ENCODE measurements at places on chromosomes 3 and 15.

GRCh38 chr3:72816862-72817355, 31.3 kb downstream of the SHQ1 start:
- H3K27me3 ChIP-seq: no peaks in the 10 kb centered on the region
- DNase-seq: no peak
- no peak overlapping the region for H3K27ac ChIP-seq
- peaks cover 7% of the 10 kb centered on the region for H3K4me1 ChIP-seq
- H3K36me3 ChIP-seq: no peaks in the 10 kb centered on the region

GRCh38 chr3:99013777-99014315, 112.4 kb upstream of the DCBLD2 start:
- no peak overlapping the region for H3K4me3 ChIP-seq
- no peaks in the 10 kb centered on the region for H3K27me3 ChIP-seq
- no peaks in the 10 kb centered on the region for H3K36me3 ChIP-seq
- no peaks in the 10 kb centered on the region for H3K4me1 ChIP-seq

DNA sequence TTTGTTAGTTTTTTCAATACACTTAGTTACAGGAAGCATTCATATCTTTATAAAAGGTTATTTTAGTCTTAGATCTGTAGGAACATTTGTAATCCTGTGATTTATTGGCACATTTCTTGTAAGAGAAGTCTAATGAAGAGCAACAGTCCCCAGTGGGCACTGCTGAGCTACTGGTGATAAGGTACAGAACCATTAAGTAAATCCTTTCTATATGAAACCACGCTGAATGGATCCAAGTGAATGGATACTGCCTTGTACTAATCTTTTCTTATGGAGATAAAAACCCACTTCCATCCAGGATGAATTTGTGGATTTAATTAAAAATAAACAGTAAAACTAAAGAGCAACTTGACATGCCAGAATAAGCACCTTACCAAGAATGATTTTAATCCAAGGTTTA, 64.0 kb downstream of the SHQ1 start:
- no peak for DNase-seq
- no peaks in the 10 kb centered on the region for H3K36me3 ChIP-seq
- H3K4me1 ChIP-seq: no peaks in the 10 kb centered on the region
- no peaks in the 10 kb centered on the region for H3K27me3 ChIP-seq
- H3K4me3 ChIP-seq: no peak overlapping the region

- no peaks in the 10 kb centered on the region for H3K36me3 ChIP-seq
- no peaks in the 10 kb centered on the region for H3K4me1 ChIP-seq
- peak; percentile 71 for DNase-seq
- H3K4me3 ChIP-seq: peak within 1 kb of the TSS; percentile 35
Measured at GRCh38 chr15:68930268-68931022, at the start of gene SPESP1. Gene SPESP1 (plus strand): TSS chr15:68930525. CDS start chr15:68930654, 129 bp downstream.

DNA sequence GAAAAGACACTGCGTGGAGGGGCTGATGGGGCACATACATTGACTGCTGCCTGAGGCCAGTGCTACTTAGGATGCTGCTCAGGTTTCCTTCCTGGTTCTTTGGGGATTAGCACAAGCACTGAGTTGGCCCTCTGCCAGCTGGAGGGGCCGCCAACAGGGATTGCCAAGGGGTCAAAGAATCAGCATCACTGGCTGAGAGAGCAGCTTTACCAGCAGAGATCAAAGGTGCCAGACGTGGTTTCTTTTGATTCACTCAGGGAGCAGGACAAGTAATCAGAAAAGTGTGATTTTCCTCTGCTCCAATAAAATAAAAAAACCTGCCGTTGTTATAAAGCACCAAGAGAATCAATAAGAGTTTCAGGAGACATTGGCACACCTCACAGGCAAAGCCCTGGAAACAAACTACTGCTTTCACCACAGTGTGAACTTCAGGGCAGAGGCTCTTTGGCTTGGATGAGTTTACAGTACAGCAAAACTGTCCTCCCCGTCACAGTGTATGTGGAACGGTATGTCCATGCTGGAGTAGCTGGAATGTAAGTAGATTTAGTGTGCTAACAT, 45.8 kb upstream of the FSIP1 start:
- H3K27me3 ChIP-seq: no peaks in the 10 kb centered on the region
- no peak for DNase-seq
- H3K4me3 ChIP-seq: no peak overlapping the region

DNA sequence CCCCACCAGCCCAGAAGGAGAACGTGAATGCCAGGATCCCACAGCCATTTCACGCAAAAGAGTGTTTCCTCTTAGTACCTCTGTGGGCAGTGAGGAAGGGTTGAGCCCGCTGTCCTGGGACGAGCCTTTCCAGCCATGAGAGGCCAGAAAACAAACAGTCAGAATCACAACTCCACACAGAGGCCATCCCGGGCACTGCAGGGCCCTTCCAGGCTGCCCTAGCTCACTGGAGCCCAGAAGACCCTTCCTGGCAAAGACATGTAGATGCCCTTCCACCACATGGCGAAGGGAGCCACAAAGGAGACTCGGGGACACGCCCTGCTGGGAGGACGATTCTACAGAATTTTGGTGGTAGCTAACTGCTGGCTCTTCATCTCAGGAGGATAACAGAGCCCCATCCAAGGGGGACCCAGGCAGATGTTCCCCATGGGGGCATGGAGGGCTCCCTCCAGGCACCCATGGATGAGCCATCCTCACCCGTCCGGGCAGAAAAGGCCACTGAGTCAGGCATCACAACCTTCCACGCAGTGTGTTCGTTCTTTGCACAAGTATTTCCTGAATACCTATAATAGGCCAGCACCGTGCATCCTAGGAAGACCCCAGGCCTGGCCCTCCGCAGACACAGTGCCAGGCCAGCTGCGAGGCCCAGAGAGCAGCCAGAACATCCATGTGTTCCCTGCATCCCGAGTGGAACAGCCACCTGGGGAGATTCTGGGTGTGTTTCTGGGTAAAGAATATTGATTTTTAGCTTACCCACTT, 47.2 kb downstream of the SLC12A8 start:
- no peaks in the 10 kb centered on the region for H3K4me1 ChIP-seq
- H3K27me3 ChIP-seq: no peaks in the 10 kb centered on the region
- H3K36me3 ChIP-seq: no peaks in the 10 kb centered on the region
- no peak overlapping the region for H3K4me3 ChIP-seq
- no peak overlapping the region for H3K27ac ChIP-seq

DNA sequence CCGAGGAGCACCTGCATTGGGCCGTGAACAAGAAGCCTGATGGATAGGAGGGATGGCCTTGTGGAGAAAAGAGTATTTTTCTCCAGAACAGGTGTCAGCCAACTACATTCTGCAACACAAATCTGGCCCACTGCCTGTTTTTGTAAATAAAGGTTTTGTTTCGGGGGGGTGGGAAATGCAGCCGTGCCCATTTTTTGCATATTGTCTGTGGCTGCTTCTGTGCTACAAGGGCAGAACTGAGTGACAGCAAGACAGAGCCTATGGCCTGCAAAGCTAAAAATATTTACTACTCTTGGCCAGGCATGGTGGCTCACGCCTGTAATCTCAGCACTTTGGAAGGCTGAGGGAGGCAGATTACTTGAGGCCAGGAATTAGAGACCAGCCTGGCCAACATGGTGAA, 95.9 kb upstream of the AKAP13 start:
- H3K27ac ChIP-seq: no peak overlapping the region
- no peaks in the 10 kb centered on the region for H3K36me3 ChIP-seq
- H3K4me1 ChIP-seq: no peaks in the 10 kb centered on the region

DNA sequence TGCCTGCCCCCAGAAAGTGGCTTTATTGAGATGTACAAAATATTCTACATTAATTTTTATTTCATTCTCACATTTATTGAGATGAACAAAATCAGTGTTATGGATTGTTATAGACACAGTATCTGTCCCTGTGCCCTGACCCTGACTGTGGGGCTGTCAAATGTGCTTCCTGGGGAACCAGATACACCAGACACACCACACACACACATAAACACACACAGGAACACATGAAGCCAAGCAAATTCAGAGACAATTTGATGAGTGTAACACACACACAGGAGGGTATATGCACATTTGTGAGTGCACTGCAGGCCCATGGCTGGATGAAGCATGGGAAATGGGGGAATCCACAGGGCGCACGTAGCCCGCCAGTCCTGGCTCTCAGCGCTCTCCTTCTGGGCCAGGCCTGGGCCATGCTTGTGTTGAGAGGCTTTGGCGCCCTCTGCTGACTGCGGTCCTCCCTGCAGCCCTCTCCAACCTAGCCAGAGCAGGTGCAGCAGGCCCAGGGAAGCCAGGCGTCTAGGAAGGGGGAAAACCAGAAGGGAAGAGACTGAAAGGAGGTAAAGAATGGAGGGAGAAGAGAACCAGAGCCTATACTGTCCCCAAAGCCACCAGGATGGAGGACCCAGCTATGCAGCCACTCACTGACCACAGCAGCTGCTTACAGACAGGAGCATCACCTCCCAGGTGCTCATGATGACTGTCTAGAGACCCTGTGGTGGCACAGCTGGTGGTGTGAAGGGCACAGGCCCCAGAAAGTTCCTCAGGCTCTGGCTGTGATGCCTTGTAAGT, 18.0 kb upstream of the LOXL1 start:
- H3K36me3 ChIP-seq: no peaks in the 10 kb centered on the region
- no peak overlapping the region for H3K27ac ChIP-seq
- no peak overlapping the region for H3K4me3 ChIP-seq
- peak; percentile 79 for DNase-seq

DNA sequence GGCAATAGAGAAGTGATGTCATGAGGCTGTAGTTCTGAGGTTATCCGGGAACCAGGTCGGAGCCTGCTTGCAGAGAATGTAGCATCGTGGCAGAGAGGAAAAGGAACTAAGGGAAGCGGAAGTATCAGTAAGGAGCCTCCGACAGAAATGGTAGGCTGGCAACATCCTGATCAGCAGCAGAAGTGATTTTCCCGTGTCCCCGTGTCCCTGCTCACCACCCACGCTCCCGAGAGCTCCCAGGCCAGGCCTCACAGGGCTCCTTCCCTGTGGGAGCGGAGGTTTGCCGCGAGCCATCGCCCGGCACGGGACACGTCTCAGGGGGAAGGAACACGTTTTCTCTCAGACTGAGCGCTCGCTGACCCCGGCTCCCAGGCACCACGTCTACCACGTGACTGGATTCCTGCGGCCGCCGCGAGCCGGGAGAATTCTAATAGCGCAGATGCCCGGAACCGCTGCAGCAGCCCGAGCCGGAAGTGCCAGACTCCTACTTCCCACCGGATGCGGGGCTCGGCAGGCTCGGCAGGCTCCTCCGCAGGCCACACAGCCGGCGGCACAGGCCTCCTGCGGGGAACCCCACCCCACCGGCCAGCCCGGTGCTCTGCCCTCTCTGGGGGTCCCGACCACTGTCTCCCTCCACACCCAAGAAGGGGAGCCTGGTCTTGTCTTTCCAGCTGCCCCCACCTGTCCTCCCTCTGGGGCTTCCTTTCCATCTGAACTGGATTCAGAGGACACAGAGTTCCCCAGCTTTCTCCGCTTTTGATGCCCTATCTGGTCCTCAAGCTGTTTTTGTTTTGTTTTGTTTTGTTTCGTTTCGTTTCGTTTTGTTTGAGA, 99.3 kb downstream of the BDH1 start:
- no peak overlapping the region for H3K27ac ChIP-seq
- no peaks in the 10 kb centered on the region for H3K4me1 ChIP-seq
- H3K36me3 ChIP-seq: no peaks in the 10 kb centered on the region
- DNase-seq: peak; percentile 86

GRCh38 chr15:80953953-80954778, 35.5 kb downstream of the MESD start:
- DNase-seq: no peak
- no peak overlapping the region for H3K27ac ChIP-seq
- H3K36me3 ChIP-seq: no peaks in the 10 kb centered on the region

GRCh38 chr3:63986146-63986545, 37.1 kb downstream of the PSMD6 start:
- no peaks in the 10 kb centered on the region for H3K36me3 ChIP-seq
- H3K27ac ChIP-seq: no peak overlapping the region
- H3K27me3 ChIP-seq: no peaks in the 10 kb centered on the region
- DNase-seq: no peak
- no peak overlapping the region for H3K4me3 ChIP-seq
- H3K4me1 ChIP-seq: no peaks in the 10 kb centered on the region

DNA sequence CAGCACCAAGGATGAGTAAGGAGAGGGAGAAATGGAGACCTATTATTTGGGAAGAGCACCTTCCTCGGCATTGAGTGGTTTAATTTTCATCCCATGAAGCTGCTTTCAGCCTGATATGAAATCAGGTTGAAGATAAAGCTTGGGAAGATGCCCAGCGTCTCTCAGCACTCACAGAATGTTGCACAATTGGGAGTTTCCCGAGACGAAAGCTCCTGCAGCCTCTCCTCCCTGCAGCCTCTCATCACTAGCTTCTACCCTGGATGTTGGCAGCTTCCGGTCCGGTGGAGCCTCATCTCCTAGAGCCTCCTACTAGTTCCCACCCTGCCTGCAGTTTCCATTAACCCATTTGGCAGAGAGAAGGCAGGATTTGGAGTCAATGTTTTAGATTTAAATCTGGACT, 40.3 kb downstream of the EDEM1 start:
- H3K27me3 ChIP-seq: no peaks in the 10 kb centered on the region
- H3K27ac ChIP-seq: no peak overlapping the region
- H3K4me3 ChIP-seq: no peak overlapping the region
- no peaks in the 10 kb centered on the region for H3K4me1 ChIP-seq
- H3K36me3 ChIP-seq: no peaks in the 10 kb centered on the region

DNA sequence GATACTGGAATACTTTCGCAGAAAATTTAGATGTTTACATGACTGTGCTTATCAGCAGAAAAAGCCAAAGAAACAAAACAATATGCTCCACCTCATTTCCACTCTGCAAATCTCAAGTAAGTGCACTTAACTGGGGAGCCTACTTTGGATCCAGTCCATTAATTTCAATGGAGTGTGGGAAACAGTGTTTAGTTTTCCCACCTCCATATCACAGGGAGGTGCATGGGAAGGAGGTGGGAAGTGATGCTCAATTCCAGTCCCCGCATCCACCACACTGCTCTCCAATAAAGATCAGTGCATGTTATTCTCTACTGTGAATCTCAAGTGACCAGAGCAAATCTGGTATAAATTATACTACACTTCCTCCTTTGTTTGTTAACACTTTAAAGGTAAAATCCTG, 2.9 kb downstream of the NEDD4 start:
- no peak overlapping the region for H3K27ac ChIP-seq
- no peaks in the 10 kb centered on the region for H3K27me3 ChIP-seq
- H3K36me3 ChIP-seq: no peaks in the 10 kb centered on the region
- H3K4me3 ChIP-seq: no peak overlapping the region

DNA sequence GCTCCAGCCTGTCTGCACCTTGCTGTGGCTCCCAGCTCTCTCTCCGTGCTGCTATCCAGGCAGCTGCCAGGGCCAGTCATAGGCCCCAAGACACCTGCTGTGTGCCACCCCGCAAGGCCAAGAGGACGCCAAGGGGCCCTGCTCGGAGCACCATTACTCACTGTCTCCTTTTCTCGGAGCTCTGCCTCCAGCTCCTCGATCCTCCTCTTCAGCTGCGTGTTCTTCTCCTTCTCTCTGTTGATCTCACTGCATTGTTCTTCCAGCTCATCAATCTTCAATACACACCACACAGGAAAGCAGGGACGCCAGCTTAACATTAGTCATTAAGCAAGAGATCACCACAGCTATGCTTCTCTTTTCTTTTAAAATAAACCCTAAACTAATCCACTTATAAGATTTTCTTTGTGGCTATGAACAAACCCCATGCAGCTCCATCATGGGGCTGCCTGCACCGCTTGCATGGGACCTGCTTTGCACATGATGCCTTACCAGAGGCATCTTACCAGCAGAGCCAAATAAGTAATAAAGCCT, 42.6 kb downstream of the WHAMM start:
- no peaks in the 10 kb centered on the region for H3K36me3 ChIP-seq
- no peaks in the 10 kb centered on the region for H3K4me1 ChIP-seq
- no peak overlapping the region for H3K27ac ChIP-seq
- H3K27me3 ChIP-seq: no peaks in the 10 kb centered on the region
- no peak for DNase-seq
